ENCODE measurements at places on chromosomes 16 and 17. TPM values are rescaled to one million over a fixed set of nuclear protein-coding genes. Genes with fewer than 3 reads are reported as not detected.

NXN gene
- total RNA-seq, result 55.6 TPM

PMM2 gene
- 20.9 TPM for total RNA-seq

RBBP6 gene
- 33.3 TPM for total RNA-seq

GRCh38 chr17:21212826-21213637, 929 bp downstream of the TMEM11 start:
- H3K27me3 ChIP-seq, result no peaks in the 10 kb centered on the region
- H3K27ac ChIP-seq, result peak overlapping the region; percentile 92
- peaks cover 64% of the 10 kb centered on the region for H3K4me1 ChIP-seq
- no peak for DNase-seq
- no peaks in the 10 kb centered on the region for H3K36me3 ChIP-seq
- peak overlapping the region; percentile 98 for H3K4me3 ChIP-seq

- DNase-seq, result no peak
- no peak overlapping the region for H3K4me3 ChIP-seq
- no peak overlapping the region for H3K27ac ChIP-seq
- no peaks in the 10 kb centered on the region for H3K36me3 ChIP-seq
- no peaks in the 10 kb centered on the region for H3K27me3 ChIP-seq
Measured at GRCh38 chr17:3546997-3547396, 10.6 kb downstream of the TRPV3 start.

DNA sequence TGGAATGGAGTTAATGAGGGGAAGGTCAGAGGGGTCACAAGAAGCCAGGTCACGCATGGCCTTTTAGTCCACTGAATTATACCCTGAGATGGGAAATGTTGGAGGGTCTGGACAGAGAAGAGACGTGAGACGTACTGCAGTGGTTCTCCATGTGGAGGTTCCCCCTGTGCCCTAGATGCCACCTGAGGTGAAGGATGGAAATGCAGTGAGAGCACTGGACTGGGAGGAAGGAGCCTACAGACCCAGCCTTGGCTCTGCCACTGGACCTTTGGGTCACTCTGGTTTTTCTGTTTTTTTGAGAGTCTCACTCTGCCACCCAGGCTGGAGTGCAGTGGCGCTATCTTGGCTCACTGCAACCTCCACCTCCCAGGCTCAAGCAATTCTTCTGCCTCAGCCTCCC, 1.8 kb upstream of the PLSCR3 start:
- H3K27ac ChIP-seq, result no peak overlapping the region
- no peak for DNase-seq
- no peaks in the 10 kb centered on the region for H3K27me3 ChIP-seq
- no peak overlapping the region for H3K4me3 ChIP-seq
- peaks cover 9% of the 10 kb centered on the region for H3K4me1 ChIP-seq

DNA sequence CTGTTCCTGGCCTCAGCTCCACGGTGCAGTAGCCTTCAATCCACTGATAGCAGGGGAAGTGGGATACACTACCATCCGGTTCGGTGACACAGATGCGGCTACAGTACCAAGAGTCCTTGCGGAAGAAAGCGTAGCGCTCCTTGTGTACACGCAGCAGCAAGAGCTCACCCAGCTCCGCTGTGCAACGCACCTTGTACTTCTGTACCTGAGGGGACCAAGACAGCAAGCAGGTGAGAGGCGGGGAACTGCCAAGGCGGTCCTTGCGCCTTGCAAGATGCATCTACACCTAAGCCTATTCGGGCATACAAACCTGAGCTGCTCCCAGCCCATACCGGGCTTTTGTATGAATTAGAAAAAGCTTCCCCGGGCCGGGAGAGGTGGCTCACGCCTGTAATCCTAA, 1.5 kb downstream of the ALOXE3 start:
- H3K27ac ChIP-seq, result no peak overlapping the region
- H3K4me3 ChIP-seq, result no peak overlapping the region
- DNase-seq, result no peak
- no peaks in the 10 kb centered on the region for H3K36me3 ChIP-seq
- peaks cover 22% of the 10 kb centered on the region for H3K27me3 ChIP-seq

GRCh38 chr17:22217135-22217534, 524.8 kb downstream of the KCNJ18 start:
- no peak overlapping the region for H3K27ac ChIP-seq
- H3K4me3 ChIP-seq, result no peak overlapping the region
- no peak for DNase-seq
- no peaks in the 10 kb centered on the region for H3K36me3 ChIP-seq
- H3K4me1 ChIP-seq, result no peaks in the 10 kb centered on the region

DNA sequence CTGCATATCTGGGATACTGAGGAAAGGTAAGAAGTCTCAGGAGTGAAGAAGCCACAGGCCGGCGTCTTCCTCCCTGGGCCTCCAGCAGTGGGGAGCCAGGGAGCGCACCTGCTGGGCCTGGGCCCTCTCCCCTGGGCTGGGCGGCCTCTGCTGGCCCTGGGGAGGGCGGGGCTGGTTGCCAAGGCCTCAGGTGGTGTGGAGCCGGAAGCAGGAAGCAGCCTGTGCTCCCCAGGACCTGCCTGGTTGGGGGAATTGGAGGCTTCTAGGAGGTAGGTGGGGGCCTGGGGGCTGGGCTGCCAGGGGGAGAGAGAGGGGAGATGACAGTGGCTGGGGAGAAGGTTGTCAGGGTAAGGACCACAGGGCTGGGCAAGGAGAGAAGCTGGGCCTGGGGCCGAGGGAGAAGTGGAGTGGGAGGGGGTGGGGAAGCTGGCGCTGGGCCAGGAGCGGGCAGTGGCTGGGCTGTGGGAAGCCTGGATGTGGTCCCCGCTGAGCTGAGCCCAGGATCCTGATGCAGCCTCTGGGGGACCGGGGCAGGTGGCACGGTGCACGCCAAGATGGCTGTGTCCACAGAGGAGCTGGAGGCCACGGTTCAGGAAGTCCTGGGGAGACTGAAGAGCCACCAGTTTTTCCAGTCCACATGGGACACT, at the start of gene SMIM22:
SMIM22 (plus strand) TSS at position 189 of the 647 bp plus-strand sequence; CDS start at position 555, 366 bp downstream.
- no peaks in the 10 kb centered on the region for H3K27me3 ChIP-seq
- DNase-seq, result no peak
- no peak within 1 kb of the TSS for H3K4me3 ChIP-seq
- H3K36me3 ChIP-seq, result no peaks in the 10 kb centered on the region

DNA sequence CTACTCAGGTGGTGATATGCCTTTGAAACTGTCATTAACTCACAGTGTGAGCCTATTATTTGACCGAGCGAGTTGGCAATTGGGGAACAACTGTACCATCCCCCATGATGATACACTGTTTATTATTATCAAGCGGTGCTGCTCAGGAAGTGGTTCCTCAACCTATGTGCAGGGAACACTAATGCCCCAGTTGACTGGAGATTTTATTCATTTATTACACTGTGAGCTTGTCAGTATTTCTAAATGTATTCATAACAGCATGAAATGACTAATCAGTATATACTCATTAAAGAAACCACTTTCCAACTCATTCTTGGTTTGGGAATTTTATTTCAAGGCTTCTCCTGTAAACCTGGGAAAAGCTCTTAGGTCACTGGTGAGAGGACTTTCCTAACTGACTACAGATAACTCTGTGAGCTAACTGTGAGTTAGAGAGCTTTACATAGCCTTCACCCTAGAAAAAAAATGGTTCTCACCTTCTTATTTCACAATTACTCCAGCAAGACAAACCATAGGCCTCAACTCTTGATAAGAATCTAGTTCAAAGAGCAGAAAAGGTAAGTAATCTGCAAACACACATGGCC, 42.4 kb downstream of the NXPH3 start:
- peaks cover 44% of the 10 kb centered on the region for H3K4me1 ChIP-seq
- no peak for DNase-seq
- no peaks in the 10 kb centered on the region for H3K27me3 ChIP-seq
- no peak overlapping the region for H3K4me3 ChIP-seq
- H3K27ac ChIP-seq, result peak overlapping the region; percentile 71

All from gastrocnemius medialis (tissue), 4 donors.